ENCODE measurements at places on chromosomes 1 and 21. TPM values are rescaled to one million over a fixed set of nuclear protein-coding genes. Genes with fewer than 3 reads are reported as not detected.

GJA9 gene
- not detected for total RNA-seq

AADACL4 gene
- total RNA-seq: not detected

COL9A2 gene
- total RNA-seq: 9.1 TPM

BACE2 gene
- total RNA-seq: 6.8 TPM

AMY2A gene
- total RNA-seq: not detected

NLRP3 gene
- total RNA-seq: not detected

SLC44A5 gene
- total RNA-seq: 11.7 TPM

IFNAR2 gene
- total RNA-seq: 11.1 TPM

CLEC20A gene
- total RNA-seq: not detected

RNU1-4 gene
- not detected for total RNA-seq

GBP7 gene
- not detected for total RNA-seq
